ENCODE measurements at places on chromosomes 11 and 22.
A peak's percentile ranks its signal among the peaks of the same experiment; 100 is the strongest.

DNA sequence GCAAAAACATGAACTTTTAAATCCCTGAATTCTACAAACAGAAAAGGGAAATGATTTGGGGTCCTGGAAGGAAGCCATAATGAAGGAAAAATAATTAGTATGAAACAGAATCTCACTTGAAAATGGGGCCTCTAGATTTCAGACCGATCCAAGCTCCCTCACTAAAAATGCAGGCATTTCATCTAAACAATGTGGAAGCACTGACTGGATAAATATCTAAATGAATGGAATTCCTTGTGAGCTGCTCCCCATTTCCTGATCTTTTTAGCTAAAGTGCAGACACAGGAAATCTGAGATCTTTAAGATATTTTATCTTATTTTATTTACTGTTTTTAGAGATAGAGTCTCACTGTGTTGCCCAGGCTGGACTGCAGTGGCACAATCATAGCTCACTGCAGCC, 1255.8 kb downstream of the LRRC4C start:
- DNase-seq = no peak

GRCh38 chr11:46045811-46046210, 75.4 kb downstream of the PHF21A start:
- no peak for DNase-seq

DNA sequence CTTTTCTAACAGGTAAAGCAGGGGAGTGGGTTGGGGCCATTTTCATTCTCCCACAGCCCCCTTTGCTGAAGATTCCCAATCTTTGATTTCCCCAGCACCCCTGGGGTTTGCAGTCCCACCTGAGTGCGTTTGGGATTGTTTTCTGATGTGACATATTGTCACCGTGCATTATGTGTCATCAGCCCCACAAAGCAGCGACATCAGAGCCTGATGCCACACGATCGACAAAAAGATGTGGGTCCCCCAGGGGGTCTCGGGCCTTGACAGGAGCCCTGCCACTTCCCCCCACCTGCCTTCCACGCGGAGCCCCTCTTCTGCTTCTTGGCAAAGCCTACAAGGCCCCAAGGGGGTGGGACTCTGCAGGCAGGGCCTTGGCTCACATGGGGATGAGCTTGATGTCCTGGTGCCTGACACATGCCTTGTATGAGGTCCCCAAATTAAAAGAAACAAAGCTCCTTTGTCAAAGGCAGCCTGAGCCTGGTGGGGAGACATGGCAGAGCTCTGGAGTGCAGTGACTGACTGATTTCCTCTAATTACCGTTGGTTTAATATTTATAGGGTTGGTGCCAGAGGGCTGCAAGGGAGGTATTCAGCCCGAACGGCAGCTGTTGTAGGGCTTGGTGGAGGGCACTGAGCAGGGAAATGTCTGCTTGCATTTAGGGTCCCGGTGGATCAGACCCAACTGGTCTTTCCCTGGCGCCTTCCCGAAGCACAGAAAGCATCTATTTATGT, 149.2 kb downstream of the MIAT start:
- DNase-seq = no peak

DNA sequence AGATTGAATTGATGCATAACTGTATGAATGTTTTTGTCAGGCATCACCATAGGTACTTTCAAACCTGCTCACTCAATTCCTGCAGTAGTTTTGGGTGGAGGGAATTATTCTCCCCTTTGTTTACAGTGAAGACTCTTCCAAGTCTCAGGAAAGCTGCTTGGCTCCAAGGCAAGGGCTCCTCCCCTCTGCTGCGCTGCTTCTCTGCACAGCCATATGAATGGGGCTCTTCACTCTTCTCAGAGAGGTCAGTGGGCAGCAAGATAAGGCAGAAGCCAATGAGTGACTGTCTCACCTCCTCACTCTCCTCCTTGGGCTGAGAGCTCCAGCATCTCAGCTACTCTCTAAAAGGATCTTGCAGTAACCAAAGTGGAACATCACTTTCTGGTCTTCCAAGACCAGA, 165.7 kb upstream of the TTC12 start:
- DNase-seq = no peak

DNA sequence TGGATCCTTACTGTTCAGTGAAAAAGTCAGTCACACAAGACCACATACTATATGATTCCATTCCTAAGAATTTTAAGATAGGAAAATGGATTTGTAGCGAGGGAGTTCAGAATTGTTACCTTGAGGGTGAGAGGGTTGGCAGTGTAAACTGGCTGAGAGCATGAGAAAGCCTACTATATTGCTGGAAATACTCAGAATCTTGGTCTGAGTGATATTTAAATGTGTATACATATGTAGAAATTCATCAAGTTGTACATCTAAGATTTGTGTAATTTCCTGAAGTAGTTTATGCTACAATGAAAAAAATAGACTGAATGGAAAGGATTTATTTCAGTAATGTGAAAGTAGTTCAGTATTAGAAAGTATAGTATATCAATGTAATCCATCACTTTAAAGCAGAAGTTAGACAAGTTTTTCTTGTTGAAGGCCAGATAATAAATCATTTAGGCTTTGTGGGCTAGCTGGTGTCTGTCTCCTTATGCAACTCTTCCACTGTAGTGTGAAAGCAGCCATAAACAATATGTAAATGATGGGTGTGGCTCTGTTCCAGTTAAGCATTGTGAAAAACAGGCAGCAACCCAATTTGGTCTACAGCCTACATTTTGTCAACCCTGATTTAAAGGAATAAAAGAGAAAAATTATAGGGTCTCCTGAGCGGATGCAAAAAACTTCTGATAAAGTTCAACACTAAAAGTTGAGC, 127.2 kb upstream of the THY1 start:
- DNase-seq = no peak

DNA sequence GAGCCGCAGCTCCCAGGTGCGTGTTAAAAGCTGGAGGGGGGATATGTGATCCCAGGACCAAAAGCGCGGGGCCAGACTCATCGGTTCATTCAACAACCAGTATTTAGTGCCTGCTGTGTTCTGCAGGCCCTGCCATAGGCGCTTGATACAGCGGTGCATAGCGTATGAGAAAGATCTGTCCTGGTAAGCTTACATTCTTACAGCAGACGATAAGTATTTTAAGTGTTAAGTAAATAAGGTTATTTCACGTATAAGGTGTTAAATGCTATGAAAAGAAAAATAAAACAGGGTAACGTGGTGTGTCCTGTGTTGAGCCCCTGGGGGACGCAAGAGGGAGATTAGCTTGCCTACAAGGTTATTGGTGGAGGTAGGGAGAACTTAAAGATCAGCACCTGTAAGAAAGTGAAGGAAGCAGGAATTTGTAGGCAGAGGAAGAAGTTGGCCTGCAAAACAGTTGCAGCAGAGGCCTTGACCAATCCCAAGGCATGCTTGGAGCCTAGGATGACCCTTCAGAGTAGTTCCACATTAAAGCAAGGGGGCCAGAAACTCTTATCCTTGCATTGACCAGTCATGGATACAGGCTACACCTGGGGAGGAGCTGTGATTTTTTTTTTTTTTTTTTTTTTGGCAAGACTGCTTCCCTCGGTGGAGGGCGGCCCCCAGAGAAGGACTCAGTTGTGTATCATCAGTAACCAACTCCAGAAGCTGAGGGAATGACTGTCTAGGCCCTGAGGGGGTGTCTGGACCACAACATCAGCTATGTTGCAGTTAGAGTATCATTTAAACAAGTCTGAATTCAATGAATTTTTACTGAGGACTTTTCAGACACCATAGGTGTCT, 487 bp upstream of the LIPT2 start:
- peak; percentile 50 for DNase-seq

GRCh38 chr11:65426839-65427690, 4.5 kb downstream of the NEAT1 start:
- peak; percentile 64 for DNase-seq

GRCh38 chr11:72338741-72339140, 94.8 kb upstream of the PHOX2A start:
- DNase-seq = peak; percentile 65

DNA sequence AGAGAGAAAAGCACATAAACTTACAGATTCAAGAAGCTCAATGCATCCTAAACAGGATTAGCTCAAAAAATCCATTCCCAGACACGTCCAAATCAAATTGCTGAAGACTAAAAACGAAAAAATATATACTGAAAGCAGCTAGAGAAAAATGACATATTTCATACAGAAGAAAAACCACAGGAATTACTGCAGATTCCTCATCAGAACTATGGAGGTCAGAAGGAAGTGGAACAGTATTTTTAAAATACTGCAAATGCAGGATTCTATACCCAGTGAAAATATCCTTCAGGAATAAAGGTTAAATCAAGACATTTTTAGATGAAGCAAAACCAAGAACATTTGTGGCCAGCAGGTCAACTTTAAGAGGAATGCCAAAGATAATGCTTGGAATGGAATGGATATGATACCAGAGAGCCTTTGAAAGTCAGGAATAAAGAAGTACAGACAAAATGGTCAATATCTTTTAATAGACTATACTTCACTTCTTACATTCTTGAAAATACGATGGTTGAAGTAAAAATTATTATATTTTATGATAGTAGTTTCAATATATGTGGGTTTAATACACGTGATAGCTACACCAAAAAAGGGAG, 352.9 kb downstream of the CTTN start:
- DNase-seq = peak; percentile 3

GRCh38 chr11:112778091-112778876, 182.9 kb upstream of the NCAM1 start:
- no peak for DNase-seq

GRCh38 chr11:76592025-76592914, 78.3 kb downstream of the LRRC32 start:
- DNase-seq = no peak

- no peak for DNase-seq
Measured at GRCh38 chr11:72544589-72544988, 110.3 kb upstream of the CLPB start.

- no peak for DNase-seq
Measured at GRCh38 chr11:1852877-1853276, at the start of gene LSP1. Gene LSP1, plus strand, starts transcription at chr11:1853084. Its CDS starts 61 bp downstream, at chr11:1853145.

- DNase-seq = no peak
Measured at GRCh38 chr22:38601221-38601764, 31.3 kb upstream of the DMC1 start.

DNA sequence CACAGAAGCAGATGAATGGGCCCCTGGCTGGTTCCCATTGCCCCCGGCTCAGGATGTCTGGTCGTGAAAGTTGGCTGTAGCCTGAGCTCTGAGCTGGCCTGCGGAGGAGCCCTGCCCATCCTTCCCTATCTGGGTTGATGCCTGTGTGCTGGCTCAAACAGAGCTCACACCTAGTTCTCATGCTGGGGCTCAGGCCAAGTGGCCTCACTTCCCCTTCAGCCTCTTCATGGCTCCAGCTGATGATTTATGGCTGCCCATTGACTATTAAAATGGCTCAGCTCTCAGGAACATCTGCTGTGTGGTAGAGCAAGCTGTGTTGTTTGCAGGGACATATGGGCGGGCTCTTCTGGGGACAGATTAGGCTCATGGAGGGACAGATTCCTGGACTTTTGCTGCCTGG, 64.7 kb downstream of the ADAMTS15 start:
- DNase-seq = peak; percentile 3

GRCh38 chr11:19772480-19772879, 59.8 kb downstream of the NAV2 start:
- no peak for DNase-seq

GRCh38 chr22:49773531-49773930, 54.1 kb downstream of the BRD1 start:
- DNase-seq = no peak

- DNase-seq = no peak
Measured at GRCh38 chr11:43573233-43573632, 107.3 kb upstream of the HSD17B12 start.

GRCh38 chr11:19679952-19680828, 32.4 kb upstream of the NAV2 start:
- peak; percentile 98 for DNase-seq

GRCh38 chr11:130442737-130443136, 5.7 kb upstream of the ADAMTS15 start:
- peak; percentile 79 for DNase-seq

DNA sequence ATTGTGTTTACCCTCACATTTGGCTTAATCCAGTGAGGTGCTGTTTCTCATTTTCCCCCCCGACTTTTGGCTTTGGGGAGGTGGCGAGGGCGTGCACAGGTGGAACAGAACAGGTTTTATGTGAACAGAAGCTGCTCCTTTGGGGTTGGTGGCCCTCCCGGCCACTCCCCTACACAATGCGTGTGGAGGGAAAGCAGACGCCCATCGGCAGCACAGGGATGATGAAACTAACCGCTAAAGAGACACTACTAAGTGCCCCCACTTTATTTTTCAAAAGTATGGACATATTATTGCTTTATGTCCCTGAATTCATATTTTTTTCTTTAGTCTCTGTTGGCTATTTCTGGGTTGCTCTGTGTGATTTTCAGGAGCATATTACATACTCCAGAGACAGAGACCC, 160.9 kb downstream of the ENTHD1 start:
- DNase-seq = no peak

DNA sequence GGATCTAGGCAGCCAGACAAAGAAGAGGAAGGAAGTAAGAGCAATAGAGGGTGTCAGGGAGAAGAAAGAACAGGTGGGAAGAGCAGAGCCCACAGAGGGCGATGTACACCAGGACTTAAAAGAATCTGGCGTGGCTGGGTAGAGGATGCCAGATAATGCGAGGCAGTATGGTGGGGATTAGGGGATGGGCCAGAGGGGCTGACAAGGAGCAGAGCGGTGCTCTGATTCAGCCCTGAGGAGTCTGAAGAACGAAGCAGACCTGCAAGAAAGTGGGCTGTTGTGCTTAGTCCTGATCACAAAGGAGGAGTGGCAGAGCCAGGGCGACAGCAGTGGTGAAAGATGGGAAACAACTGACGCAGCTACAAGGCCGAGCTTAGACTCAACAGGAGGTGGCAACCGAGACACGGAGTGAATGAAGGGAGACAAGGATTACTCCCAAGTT, 163.7 kb downstream of the LARGE1 start:
- no peak for DNase-seq

DNA sequence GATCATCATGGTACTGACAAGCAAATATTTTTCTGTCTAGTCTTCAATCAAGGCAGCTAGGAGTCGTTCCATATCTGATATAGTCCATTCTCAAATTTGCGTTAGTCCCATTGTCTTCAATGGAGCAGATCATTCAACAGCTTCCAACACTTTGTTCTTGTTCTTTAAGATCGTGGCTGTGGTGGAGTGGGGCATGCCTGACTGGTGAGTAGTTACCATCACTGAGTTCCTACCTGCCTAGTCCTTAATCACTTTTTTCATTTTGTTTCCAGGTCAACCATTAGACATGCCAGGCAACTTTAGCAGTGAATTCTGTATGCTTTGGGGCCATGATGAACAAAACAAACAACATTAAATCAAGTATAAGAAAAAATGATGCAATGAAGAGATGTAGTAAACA, 693.1 kb upstream of the KIRREL3 start:
- DNase-seq = no peak

DNA sequence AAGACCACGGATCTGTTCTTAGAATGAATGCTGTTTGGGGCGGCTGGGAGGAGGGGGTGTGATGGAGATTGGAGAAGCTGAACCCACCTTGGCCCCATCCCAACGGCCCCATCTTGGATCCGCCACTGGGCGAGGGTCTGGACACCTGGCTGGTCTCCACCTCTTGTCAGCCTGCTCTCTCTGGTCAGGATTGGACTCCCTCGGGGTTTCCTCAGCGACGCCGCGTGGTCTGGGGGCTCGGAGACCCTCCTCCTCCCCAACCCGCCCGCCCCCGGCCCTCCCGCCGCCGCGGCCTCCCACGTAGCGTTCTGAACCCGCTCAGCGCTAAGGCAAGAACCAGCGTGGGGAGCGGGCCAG, 4.3 kb upstream of the FLI1 start:
- no peak for DNase-seq

- DNase-seq = peak; percentile 6
Measured at GRCh38 chr11:69645801-69646492, 5.0 kb downstream of the CCND1 start.
